ENCODE measurements at places on chromosomes 5 and 9. TPM values are rescaled to one million over a fixed set of nuclear protein-coding genes. Genes with fewer than 3 reads are reported as not detected.

Gene FOXD4L6
- 0.20 TPM for total RNA-seq

Gene INSL4
- total RNA-seq, result not detected

Gene DIPK1B
- 32.6 TPM for total RNA-seq

Gene TAF11L5
- not detected for total RNA-seq

Gene WNT8A
- not detected for total RNA-seq

Gene SPINK4
- not detected for total RNA-seq

Gene MED27
- total RNA-seq, result 28.4 TPM

Gene WDR38
- total RNA-seq, result not detected

Gene CDKN2B-AS1
- total RNA-seq, result 12.5 TPM

Gene GMCL2
- total RNA-seq, result not detected

Gene IFNK
- not detected for total RNA-seq

Gene AGXT2
- not detected for total RNA-seq

Gene SPACA9
- 19.2 TPM for total RNA-seq

Gene PCDHB10
- not detected for total RNA-seq

Gene PRKAA1
- total RNA-seq, result 155 TPM

Gene SAXO1
- total RNA-seq, result not detected

- peak; percentile 50 for DNase-seq
These were observed 12.8 kb downstream of the OR1J1 start for GRCh38 chr9:122464633-122465567.

- no peak for DNase-seq
These were observed 20.1 kb downstream of the HK3 start for GRCh38 chr5:176878906-176879662.

GRCh38 chr9:129385211-129385934 is 207.3 kb upstream of the IER5L start:
- DNase-seq, result no peak

DNA sequence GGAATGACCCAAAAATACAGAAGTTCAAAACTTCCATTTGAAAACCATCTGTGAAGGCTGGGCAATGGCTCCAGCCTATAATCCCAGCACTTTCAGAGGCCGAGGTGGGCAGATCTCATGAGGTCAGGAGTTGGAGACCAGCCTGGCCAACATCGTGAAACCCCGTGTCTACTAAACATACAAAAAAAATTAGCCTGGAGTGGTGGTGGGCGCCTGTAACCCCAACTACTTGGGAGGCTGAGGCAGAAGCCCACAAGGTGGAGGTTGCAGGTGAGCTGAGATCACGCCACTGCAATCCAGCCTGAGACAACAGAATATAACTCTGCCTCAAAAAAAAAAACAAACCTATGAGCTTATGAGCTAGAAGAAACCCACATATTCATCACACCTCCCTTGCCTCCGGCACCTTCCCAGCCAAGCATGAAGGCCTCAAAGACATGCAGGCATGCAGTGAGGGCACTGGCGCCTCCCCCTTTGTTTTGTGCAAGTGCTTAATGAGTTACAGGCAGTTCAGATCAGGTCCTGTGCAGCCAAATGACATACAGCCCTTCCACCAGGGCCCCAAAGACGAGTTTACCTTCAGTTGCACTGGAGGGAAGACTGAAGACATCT is 9.9 kb downstream of the HNRNPH1 start:
- DNase-seq, result no peak

GRCh38 chr9:81529556-81530193 is 159.7 kb downstream of the TLE1 start:
- DNase-seq, result peak; percentile 53

GRCh38 chr5:140965905-140966292 is 377 bp upstream of the PCDHAC2 start:
- no peak for DNase-seq

- no peak for DNase-seq
These were observed 136.1 kb upstream of the ANKH start for GRCh38 chr5:15007646-15008045.

- DNase-seq, result no peak
These were observed 107.5 kb downstream of the CDH18 start for GRCh38 chr5:19880458-19880857.

DNA sequence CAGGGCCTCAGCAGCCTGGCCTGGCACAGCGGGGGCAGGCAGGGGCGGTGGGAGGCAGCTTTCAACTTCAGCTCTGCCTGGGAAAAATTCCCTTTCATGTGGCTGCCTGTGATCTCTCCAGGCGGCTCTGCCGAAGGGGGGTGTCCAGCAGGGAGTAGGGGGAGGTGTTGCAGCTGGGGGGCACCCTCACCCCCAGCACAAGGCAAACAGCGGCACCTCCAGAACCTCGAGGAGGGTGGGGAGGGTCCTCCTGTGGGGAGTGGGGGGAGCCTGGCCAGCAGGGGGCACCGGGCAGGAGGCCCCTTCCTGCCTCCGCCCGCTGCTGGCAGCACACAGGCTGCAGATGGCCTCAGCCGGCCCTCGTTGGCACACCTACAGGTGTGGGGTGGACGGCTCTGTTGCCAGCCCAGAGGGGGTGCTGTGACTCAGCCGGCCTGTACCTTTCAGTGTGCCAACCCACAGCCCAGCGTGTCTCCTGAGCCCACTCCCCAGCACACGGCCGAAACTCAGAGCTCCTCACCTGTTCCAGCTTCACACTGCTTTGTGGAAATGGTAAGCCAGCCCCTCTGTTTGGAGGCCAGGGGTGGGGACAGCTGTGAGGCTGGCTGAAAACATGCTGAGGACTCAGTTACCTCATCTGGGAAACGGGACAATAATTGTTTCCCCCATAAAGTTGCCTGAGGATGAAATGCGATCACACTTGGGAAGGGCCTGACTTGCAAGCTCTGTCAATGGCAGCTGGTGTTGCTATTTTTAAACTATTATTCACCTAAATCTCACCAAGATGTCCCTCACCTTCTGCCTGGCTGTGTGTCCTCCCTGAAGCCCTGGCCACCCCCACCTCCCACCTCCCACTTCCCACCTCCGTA is 37.0 kb downstream of the CXXC5 start:
- no peak for DNase-seq

DNA sequence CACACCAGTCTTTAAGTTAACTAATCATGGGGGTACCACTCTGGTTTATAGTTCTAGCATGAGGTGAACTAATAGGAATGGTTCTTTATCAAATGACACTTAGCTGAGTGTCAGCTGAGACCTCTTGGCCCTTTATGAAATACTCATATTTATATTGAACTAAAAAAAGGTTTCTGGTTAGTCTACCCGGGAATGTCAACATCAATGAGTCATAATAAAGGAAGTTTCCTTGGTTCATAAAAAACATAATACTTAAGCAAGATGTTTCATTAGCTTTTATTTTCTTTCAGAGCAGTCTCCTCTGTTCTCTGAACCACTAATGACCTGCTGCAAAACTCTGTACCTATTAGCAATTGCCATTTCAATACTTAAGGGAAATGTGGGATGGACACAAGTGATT is 13.7 kb downstream of the DAB2 start:
- DNase-seq, result no peak

GRCh38 chr9:132857616-132858342 is 20.3 kb downstream of the AK8 start:
- DNase-seq, result no peak

- no peak for DNase-seq
These were observed 41.3 kb downstream of the NTRK2 start for GRCh38 chr9:84710701-84711397.

- no peak for DNase-seq
These were observed 21.6 kb downstream of the FBXL7 start for GRCh38 chr5:15521381-15522186.

DNA sequence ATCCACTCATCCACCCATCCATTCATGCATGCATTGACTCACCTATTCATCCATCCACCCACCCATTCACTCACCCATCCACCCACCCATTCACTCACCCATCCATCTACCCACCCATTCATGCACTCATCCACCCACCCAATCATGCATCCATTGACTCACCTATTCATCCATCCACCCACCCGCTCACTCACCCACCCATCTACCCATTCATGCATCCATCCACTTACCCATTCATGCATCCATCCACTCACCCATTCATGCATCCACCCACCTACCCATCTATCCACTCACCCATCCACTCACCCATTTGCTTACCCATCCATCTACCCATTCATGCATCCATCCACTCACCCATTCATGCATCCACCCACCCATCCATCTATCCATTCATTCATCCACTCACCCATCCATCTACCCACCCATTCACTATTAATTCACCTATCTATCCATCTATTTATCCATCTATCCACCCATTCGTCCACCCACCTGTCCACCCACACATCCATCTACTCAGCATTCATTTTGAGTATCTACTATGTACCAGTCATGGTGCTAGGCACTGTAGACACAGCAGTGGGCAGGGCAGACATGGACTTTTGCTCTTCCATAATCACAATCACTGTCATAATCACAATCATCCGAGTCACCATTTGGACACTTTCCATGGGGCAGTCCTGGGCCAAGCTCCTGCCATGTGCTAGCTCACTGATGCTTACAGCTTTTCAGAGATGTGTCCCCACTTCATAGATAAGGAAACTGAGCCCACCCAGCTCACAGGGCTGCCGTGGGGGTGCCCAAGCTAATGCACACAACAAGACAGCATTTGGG is 34.4 kb downstream of the HMCN2 start:
- DNase-seq, result no peak

- peak; percentile 89 for DNase-seq
These were observed 45.5 kb downstream of the SH3RF2 start for GRCh38 chr5:145981589-145982571.

- no peak for DNase-seq
These were observed 1567.2 kb upstream of the WWC1 start for GRCh38 chr5:166724284-166724683.

- DNase-seq, result no peak
These were observed 138.5 kb downstream of the MPDZ start for GRCh38 chr9:13140843-13141592.

GRCh38 chr5:15500325-15501001 is 483 bp downstream of the FBXL7 start:
- no peak for DNase-seq

DNA sequence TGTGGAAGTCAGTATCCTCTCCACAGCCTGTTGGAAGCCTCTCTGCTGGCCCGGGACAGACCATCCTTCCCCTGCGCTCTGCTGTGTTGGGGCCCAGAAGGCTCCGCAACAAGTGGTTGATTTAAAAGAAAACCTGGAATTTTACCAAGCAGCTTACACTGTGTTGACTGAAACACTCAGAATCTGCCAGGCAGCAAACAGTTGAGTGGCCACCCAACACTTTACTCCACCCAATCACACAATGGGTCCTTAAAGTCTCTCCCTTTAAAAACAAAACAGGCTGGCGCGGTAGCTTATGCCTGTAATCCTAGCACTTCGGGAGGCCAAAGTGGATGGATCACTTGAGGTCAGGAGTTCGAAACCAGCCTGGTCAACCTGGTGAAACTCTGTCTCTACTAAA is 28.0 kb upstream of the DMRT3 start:
- DNase-seq, result no peak

DNA sequence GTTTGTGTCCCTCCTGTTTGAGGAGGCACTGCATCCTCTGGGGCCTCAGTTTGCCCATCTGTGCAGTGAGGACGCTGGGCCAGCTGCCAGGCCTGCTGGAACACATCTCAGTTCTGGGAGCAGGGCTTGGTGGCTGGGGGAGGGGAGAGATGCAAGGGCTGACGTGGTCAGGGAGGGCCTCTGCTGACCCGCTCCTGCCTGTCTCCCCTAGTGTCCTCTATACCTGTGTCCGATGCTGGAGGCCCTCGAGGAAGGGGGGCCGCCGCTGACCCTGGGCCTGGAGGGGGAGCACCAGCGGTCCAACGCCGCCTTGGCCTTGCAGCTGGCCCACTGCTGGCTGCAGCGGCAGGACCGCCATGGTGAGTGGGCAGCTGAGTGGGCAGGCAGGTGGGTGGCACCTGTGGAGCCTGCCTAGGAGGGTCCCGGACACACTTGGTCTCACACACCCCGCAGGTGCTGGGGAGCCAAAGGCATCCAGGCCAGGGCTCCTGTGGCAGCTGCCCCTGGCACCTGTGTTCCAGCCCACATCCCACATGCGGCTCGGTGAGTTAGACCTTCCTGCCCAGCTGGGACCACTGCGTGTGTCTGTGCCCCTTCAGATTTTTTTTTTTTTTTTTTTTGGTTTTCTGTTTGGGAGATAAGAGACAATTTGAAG is 5.8 kb downstream of the FPGS start:
- DNase-seq, result no peak

DNA sequence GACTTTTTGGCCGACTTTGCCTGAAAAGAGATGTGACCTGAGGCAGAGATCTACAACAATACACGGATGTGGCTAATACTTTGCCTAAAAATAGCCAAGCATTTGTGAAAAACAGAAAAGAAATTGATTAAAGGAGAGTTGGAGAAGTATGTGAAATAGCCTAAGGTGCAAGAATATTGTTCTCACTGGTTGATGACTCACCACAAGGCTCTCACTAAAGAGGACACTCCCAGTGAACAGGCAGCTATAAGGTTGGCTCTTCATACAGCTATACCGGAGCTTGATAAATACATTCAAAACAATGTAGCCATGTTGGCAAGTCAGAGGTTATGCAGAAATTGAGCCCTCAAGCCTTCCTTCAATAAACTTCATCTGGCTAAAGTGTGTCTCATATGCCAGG is 317.2 kb upstream of the GRAMD2B start:
- no peak for DNase-seq

DNA sequence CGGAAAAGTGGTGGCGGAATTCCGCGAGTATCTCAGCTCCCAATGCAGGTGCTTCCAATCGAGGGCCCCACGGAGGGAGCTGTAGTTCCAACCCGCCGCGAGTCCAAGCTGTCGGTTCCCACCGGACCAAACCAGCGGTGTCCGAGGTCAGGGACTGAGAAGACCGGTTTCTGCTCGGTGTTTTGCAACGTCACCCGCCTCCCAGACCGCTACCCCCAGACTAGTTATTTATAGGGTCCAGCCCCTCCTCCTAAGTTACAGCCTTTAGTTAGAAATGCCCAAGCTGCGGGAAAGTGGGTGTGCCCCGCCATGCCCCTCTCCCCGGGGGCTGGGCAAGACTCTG is 677 bp upstream of the MYORG start:
- DNase-seq, result no peak

- no peak for DNase-seq
These were observed 933 bp downstream of the LECT2 start for GRCh38 chr5:135953850-135954249.

- no peak for DNase-seq
These were observed 465.9 kb downstream of the CDH9 start for GRCh38 chr5:26572480-26572879.

- DNase-seq, result no peak
These were observed 64.9 kb upstream of the CPEB4 start for GRCh38 chr5:173823274-173823644.

GRCh38 chr5:160496784-160497183 is 75.1 kb downstream of the PTTG1 start:
- no peak for DNase-seq

- DNase-seq, result no peak
These were observed 361.2 kb upstream of the DMAC1 start for GRCh38 chr9:8160787-8161186.

GRCh38 chr5:170495825-170496661 is 7.8 kb upstream of the KCNIP1 start:
- DNase-seq, result no peak

DNA sequence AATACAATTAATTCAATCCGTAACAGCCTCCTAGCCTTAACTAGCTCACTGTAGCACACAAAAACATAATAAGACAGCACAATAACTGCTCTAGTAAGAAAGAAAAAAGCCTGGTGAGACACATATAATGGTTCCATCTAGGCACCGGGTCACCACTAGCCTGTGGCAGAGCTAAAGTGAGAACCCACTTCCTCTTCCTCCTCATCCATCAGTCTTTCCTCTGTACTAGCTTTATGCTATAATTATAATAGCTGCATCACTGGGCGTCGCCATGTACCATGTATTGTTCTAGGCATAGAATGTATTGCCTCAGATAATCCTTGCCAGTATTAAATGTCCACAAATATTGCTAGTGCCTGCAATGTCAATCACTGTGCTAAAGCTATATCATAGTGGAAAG is 23.1 kb downstream of the ADRB2 start:
- DNase-seq, result no peak
